ENCODE measurements at places on chromosomes 12 and 14. TPM values are rescaled to one million over a fixed set of nuclear protein-coding genes. Genes with fewer than 3 reads are reported as not detected.

DNA sequence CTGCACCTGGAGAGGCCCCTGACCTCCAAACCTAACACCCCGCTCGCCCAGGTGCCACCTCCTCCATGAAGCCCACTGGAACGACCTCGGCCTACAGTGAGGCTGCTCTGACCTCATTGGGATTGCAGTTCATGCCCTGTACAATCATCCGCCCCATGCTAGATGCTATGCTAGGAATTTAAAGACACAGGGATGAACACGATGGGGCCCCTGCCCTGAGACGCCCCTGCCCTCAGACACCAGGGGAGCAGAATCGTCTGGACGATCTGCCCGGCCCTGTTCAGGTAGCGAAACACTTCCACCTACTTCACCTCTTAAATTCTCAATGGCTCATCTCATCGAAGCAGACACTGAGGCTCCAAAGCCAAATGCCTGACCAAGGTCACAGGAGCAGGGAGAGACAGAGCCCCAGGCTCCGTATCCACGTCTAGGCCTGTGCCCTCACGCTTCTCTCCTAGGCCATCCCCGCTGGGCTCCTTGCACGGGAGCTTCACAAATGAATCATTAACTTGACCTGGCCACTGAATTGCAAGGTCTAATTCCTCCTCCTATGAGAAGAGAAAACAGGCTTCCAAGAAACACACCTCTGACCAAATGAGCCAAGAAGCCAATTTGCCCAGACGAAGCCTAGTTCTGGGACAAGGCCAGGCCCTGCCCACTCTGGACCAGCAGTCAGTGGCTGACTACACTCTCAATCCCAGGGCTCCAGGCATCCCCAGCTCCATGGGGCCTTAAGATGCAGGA is 35.2 kb downstream of the SCARB1 start:
- no peaks in the 10 kb centered on the region for H3K27me3 ChIP-seq
- H3K4me3 ChIP-seq, result no peak overlapping the region
- no peak overlapping the region for H3K27ac ChIP-seq
- no peak for DNase-seq
- H3K4me1 ChIP-seq, result no peaks in the 10 kb centered on the region
- no peaks in the 10 kb centered on the region for H3K36me3 ChIP-seq

DNA sequence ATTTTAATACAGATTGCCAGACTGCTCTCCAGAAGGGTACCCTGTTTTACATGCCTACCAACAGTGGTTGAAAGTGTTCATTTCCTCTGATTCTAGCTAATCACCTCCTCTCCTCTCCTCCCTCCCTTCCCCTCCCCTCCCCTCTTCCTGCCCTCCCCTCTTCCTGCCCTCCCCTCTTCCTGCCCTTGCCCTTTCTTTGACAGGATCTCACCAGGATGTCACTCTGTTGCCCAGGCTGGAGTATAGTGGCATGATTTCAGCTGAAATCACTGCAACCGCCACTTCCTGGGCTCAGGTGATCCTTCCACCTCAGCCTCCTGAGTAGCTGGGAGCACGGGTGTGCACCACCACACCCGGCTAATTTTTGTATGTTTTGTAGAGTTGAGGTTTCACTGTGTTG is 24.7 kb downstream of the APAF1 start:
- no peak overlapping the region for H3K4me3 ChIP-seq
- DNase-seq, result no peak
- no peak overlapping the region for H3K27ac ChIP-seq
- peaks cover 50% of the 10 kb centered on the region for H3K36me3 ChIP-seq
- peaks cover 16% of the 10 kb centered on the region for H3K4me1 ChIP-seq

Gene KRT74
- total RNA-seq, result 0.15 TPM

DNA sequence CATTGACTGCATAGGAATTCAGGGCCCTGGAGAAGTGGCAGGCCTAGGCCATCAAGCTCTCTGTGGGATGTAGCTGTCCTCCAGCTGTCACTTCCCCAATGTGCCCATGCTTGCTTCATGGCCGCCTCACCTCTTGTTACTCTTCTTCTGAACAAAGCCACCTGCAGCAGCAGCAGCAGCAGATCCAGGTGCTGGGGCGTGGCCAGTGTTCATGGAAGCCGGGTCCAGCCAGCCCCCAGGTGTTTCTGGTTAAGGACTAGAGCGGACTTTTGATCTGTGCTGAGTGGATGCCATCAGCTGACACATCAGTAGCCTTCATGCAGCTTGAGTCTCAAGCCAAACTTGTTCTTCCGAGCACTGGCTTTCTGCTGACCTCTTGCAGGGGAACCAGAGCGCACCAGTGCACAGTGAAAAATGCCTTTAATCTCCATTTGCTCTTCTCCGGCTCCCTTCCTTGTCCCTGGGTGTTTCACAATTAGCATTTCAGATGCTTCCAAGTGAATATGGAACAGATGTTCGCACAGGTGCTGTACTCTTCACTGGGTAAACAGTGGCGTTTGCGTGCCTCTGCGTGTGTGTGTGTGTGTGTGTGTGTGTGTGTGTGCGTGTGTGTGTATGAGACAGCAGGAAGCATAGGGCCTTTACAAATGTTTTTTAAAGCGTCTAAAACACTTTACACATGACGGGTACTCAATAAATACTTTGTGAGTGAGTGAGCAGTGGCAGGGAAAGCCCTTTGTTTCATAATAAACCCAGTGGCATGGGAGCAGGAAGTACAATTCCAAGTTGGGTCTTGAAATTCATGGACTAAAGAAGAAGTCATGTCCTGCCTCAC is 20.1 kb downstream of the TPCN1 start:
- no peaks in the 10 kb centered on the region for H3K27me3 ChIP-seq
- peaks cover 3% of the 10 kb centered on the region for H3K36me3 ChIP-seq
- DNase-seq, result no peak
- H3K4me1 ChIP-seq, result peaks cover 12% of the 10 kb centered on the region

Gene GPR132
- total RNA-seq, result 46.6 TPM

Gene PIWIL1
- total RNA-seq, result not detected

Gene KLRB1
- total RNA-seq, result 3.1 TPM

DNA sequence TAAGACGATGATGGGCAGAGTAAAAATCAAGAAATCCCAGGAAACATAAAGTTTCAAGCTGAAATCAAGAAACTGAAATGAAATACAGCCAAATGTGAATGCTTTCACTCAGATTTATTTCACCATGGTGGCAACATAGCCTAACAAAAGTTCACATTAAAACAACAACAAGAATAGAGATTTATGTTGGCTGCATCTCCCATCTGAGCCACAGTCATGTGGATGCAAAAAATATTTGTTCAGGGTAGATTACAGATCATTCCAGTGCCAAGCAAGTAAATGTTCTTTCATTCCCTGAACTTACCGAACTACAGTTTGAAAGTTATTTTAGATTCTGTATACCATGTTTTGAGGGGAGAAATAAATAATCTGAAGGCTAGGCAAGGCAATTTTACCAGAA is 159.9 kb upstream of the TMTC1 start:
- H3K4me3 ChIP-seq, result no peak overlapping the region
- H3K36me3 ChIP-seq, result no peaks in the 10 kb centered on the region
- H3K4me1 ChIP-seq, result no peaks in the 10 kb centered on the region
- no peak for DNase-seq
- H3K27ac ChIP-seq, result no peak overlapping the region
- no peaks in the 10 kb centered on the region for H3K27me3 ChIP-seq

Gene NELL2
- total RNA-seq, result 55.1 TPM

DNA sequence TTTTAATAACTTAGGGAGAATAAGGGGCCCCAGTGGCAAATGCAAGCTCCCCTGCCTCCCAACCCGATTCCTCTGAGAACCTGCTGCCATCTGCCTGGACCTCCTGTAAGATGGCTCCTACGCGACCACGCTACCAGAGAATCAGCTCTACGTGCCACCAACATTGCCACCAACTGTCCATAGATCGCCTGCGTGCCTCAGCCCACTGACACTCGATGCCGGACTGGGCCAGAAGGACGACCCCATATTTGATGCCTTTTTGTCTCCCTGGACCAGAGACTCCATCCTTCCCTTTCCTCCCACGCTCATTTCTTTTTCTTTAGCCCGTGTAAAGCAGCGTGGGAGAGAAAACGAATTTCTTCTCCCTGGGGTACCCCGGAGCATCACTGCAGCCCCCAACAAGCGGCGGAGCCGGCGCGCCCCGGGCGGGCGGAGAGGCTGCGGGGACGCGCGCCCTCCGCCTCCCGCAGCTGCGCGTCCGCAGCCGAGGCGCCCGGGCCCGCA is 565 bp upstream of the KLHL42 start:
- peaks cover 10% of the 10 kb centered on the region for H3K27me3 ChIP-seq
- peak overlapping the region; percentile 87 for H3K27ac ChIP-seq
- no peak for DNase-seq
- H3K4me1 ChIP-seq, result peaks cover 31% of the 10 kb centered on the region
- peaks cover 21% of the 10 kb centered on the region for H3K36me3 ChIP-seq
- H3K4me3 ChIP-seq, result peak overlapping the region; percentile 81

All from activated CD4-positive, alpha-beta T cell treated with anti-CD3 and anti-CD28 coated beads, Interleukin-2, amount 10 ng/mL, durations not matched to agents 7 days and 5 days (primary cell).